Ovary (tissue), 10 donors: ENCODE measurements at places on chromosomes 5 and 9. TPM values are rescaled to one million over a fixed set of nuclear protein-coding genes. Genes with fewer than 3 reads are reported as not detected.

The ADAMTS19 gene
- polyA plus RNA-seq, result 0.18 TPM

The BARHL1 gene
- not detected for polyA plus RNA-seq

The FOXD4 gene
- 0.12 TPM for polyA plus RNA-seq

The RFX3 gene
- polyA plus RNA-seq, result 3.4 TPM

The SPATA31A1 gene
- not detected for polyA plus RNA-seq

The LCN9 gene
- polyA plus RNA-seq, result not detected

The STK10 gene
- polyA plus RNA-seq, result 8.9 TPM
